Amniotic stem cell (primary cell): ENCODE measurements at places on chromosomes 12 and 14.

DNA sequence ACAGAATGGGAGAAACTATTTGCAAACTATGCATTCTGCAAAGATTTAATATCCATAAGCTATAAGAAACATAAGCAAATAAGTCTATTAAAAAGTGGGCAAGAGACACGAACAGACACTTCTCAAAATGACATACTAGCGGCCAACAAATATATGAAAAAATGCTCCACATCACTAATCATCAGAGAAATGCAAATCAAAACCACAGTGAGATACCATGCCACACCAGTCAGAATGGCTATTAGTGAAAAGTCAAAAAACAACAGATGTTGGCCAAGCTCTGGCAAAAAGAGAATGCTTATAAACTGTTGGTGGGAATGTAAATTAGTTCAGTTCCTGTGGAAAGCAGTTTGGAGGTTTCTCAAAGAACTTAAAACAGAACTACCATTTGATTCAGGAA lies 121.3 kb downstream of the KCNMB4 start:
- DNase-seq = no peak

DNA sequence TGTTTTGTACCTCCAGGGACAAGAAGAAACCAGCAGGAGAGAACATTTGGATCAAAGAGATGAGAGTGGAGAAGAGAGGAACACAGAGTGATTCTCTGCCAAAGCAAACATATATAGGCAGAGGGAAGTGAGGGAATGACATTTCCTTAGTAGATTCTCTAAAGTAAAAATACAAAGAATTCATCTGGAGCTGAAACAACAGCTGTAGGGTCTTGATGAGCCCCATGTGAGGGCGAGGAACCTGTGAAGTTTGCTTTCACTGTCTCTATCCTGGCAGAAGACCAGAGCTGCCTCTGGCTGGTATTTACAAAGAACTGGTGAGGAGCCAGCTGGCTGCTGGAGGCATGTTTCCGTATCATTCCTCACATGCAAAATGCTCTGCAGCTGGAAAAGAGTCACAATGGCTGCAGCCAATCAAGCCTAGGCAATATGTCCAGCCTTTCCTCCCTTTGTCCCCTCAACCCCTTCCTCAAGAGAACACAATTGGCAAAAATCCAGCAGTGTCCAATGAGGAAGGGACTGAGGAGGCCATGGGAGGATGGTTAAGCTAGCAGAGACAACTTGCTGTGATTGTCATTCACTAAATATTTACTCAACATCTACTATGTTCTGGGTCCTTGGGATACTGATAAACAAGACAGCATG lies 122.5 kb downstream of the PHLDA1 start:
- no peak for DNase-seq

GRCh38 chr14:54877703-54878021 lies 25.0 kb downstream of the GCH1 start:
- DNase-seq = no peak

DNA sequence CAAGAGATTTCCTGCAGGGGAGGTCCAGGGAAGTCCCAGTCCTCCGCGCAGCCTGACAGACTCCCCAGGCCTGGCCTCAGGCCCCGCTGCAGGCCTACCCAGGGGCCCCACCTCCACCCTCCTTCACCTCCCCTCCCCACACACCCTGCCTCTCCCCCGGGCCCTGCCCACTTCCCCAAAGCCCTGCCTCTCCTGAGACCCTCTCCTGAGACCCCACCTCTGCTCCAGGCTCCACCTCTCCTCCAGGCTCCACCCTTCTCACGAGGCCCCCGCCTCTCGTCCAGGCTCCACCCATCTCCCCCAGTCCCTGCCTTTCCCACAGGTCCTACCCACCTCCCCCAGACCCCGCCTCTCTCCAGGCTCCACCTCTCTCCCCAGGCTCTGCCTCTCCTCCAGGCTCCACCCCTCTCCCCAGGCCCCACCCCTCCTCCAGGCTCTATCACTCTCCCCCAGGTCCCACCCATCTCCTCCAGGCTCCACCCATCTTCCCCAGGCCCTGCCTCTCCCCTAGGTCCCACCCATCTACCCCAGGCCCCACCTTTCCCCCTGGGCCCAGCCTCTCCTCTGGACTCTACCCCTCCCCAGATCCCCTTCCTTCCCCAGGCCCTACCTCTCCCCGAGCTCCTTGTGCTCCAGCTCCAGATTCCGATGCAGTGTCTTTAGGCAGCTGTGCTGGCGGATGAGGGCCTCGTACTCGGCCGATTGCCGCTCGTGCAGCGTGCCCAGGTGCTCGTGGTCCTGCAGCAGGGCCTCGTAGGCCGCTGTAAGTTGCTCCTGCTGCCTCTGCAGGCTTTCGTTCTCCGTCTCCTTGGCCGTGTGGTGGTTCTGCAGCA lies 58.8 kb upstream of the GPR68 start:
- DNase-seq = no peak

DNA sequence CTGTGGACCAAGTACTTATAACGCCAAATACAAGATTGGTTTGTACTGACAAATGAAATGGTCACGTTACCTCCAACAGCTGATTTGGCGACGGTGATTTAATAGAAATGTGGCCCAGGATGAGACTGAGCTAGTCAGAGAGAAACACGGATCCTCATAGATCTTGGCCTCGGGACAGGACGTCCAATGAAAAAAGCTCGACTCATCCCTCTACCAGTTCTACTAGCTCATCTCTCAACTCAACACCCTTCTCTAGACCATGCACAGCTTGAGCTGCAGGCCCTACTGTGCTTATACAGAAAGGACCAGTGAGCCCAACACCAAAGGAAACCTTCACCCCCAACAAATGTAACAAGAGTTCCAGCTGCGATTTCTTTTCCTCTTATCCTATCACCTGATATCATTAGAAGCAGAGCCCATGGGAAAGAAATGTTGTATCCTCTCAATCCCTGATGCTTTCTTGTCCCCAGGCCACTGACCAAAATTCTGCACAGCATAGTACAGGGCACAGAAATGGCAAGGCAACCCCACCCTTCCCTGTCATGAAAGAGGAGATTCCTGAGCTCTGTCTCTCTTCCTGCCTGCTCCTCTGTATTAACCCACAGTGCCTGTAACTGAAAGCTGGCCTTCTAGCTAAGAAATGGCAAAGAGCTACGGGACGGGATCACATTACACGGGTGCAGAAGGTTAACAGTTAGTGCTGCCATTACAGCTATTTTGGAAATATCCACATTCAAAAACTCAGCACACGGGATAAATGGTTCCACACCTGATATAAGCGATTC lies 39.2 kb downstream of the DICER1 start:
- peak; percentile 3 for DNase-seq

DNA sequence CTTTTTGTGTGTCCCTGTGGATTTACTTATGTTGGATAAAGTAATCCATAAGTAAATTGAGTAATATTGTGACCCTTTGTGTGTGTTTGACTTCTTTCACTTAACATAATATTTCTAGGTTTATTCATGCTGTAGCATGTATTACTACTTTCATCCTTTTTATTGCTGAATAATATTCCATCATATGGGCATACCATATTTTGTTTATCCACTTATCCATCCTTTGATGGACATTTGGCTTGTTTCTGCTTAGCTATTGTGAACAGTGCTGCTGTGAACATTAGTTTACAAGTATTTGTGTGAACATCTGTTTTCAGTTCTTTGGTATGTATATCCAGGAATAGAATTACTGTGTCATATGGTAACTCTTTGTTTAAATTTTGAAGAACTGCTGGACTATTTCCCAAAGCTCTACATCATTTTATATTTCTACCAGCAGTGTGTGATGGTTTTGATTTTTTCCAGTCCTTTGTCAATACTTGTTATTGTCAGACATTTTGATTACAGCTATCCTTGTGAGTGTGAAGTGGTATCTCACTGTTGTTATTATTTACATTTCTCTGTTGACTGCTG lies 25.2 kb downstream of the G2E3 start:
- no peak for DNase-seq

- DNase-seq = no peak
These were observed 26.2 kb upstream of the TRIM9 start for GRCh38 chr14:51121096-51121495.

DNA sequence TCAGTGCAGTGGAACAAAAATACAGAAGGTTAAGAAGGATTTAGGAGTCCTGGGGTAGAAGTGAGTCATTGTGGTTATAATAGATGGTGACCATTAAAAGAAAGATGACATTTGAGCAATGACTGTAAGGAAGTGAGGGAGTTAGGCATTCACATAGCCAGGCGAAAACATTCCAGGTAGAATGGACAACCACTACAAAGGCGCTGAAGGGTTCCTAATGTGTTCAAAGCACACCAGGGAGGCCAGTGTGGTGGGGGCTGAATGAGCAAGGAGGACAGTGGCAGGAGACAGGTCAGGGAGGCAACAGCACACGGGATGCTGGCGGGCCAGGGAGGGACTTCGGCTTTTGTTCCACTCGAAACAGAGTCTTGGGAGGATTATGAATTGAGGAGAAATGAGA lies 129.9 kb downstream of the NPAS3 start:
- no peak for DNase-seq

DNA sequence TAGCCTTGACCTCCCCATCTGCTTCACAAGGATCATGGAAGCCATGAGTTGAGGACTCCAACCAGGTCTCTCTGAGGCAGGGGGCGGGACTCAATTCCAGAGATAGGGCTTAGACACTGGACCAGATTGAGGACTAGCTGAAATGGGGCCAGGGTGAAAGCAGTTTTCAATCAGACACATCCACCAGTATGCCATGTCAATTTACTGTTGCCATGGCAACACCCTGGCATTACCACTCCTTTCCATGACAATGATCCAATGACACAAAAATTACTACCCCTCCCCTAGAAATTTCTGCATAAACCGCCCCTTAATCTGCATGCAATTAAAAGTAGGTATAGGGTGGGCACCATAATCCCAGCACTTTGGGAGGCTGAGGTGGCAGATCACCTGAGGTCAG lies 18.6 kb upstream of the DCAF5 start:
- no peak for DNase-seq

GRCh38 chr12:109981311-109981710 lies 14.9 kb downstream of the GIT2 start:
- DNase-seq = no peak

- DNase-seq = no peak
These were observed 63.8 kb downstream of the MVK start for GRCh38 chr12:109637348-109637747.

DNA sequence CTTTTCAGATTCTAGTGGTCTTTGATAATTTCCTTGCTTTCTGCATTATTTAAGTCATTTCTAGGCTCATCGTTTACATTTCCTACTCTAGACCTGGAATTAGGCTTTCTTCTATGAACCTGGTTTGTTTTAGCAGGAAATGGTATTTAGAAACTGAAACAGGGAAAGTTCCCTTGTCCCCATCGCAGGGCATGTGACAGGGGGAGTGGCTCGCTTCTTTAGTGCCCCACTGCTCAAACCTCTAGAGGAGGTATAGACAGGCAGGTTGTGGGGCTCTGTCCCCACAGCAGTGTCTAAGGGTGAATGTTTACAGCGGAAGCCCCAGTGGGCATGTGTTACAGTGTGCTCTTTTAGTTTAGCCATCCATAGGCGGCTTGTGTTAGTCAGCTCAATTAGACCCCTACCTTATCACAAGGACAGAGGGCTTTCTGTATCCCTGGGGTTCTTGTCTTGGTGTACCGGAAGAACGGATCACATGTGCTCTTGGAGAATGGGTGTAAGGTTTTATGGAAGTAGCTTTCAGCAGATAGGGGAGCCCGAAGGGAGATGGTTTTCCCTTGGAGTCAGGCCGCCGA lies 25.0 kb downstream of the IFT81 start:
- DNase-seq = no peak

DNA sequence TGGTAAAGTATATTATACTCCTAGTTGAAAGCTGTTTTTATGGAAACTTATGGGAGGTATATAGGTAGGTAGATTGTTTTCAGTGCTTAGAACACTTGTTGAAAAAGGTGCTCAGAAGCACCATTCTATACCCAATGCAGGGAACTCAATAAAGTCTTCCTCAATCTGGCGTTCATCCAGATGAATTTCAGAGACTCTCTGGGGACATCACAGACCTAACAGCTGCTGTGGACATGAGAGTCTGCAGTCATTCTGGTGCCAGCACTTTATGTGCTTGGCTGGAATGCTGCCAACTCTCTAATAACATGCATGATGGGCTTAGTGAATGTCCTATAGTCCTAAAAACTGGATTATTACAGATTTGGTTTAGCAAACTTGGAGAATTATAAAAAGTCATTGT lies 115.9 kb downstream of the NTN4 start:
- DNase-seq = no peak

DNA sequence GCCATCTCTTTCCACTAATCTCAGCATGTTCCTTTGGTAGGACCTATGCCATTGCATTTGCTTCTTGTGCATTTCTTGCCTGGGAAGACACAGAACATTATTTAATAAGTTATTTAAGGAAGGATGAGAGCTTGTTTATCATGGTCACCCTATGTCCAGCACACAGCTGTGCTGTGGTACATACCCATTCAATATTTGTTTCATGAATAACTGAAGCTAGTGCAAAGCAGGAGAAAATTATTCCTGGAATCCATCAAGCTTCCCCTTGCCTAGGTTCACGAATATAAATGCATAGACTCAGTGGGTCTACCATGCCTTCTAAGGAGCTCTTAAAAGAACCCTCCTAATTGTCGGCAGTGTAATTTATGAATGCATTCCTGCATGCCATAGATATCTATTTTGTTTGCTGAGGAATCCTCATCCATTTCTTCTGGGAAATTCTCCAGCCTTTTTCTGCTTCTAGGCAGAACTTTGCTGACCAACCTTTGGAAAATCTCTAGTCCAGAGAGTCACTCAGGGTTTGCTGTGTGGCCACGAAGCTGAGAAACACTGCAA lies 599.8 kb upstream of the TMEM132C start:
- no peak for DNase-seq

DNA sequence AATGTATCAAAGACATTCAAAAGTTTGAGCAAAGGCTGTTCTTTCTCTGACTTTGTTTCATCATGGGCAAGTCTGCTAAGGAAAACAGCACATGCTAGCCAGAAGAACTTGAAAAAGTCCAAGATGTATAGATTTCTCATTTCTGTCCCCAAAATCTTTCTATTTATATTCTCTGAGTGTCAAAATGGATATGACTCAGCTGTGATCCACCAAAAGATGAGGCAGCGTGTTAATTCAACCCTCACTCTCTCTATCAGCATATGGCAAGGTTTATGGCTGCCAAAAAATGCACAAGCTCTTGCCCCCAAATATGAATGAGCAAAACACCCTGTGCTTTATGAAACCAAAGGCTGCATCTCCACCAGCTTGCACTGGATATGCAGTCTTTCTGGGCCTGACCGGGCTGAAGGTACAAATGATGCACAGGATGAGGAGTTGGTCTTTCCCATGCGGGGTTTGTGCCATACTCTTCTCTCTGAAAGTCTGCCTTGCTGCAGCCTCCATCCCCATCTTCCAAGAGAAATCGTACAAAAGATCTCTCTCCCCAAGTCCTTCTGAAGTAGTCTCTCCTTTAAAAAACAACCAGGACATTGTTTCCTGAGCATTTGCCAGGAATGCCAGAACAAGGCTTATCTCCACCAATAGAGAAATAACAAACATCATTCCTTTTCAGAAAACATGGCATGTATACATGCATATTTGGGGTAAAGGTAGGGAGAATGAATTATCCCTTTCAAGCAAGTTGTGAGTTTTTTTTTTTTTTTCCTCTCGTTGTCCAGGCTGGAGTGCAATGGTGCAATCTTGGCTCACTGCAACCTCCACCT lies 203.4 kb downstream of the TMX1 start:
- no peak for DNase-seq
